ENCODE measurements at places on chromosomes 7 and 10. TPM values are rescaled to one million over a fixed set of nuclear protein-coding genes. Genes with fewer than 3 reads are reported as not detected.
A peak's percentile ranks its signal among the peaks of the same experiment; 100 is the strongest.

DNA sequence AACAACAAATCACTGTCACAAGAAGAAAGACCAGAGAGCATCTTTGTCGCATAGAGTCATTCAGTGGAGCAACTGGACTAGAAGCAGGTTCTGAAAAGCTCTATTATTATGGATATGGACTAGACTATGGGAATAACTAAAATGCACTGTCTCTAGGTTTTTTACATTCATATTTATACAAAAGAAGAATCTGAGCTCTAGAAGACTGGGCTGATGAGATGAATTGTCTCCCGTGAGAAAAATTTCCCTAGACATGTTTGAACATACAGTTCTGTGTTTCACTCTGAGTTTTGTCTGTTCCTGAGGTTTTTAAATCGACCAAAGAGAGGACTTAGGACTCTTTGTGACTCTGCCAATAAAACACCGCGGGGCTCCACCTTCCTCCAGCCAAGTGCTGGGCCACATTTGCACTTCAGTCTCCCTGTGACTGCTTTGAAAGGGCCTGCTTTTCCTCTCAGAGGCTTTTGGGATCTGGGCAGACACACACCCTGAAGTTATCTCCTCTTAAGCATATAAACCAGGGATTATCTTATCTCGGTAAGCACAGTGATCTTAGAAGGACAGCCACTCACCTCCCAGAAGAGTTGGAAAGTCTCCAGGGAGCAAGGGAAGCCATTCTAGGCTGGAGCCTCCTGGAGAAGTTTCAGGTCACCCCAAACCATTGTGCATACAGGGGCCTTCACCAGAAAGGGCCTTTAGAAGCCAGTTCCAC lies 101.0 kb upstream of the JCAD start:
- DNase-seq: no peak

DNA sequence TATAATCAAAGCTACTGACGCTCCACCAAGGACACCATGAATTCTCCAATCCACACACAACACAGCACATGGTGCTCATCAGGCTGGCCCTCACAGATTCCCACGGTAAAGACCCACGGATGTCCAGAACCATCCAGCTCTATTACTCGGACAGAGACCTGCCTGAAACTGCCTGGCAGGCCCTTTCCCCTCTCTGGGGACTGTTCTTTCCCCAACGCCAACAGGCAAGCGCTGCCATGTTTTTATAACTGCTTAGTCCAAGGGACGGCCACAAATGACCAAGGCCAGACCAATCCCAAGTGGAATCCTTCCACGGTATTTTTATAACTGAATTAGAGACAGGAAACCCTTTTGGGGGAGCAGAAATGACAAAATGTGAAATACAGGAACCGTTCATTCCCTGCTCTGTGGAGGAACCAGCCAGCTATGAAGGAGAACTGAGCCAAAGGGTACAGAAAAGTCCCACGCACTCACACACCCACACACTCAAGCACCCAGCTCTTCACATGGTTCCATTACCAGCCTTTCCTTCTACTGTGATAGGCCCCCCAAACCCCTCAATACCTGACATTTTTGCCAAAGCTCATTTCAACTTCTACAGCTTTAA lies 4.1 kb downstream of the PIP4K2A start:
- no peak for DNase-seq

GRCh38 chr10:67607472-67607871 lies 88.5 kb downstream of the CTNNA3 start:
- DNase-seq: peak; percentile 76

DNA sequence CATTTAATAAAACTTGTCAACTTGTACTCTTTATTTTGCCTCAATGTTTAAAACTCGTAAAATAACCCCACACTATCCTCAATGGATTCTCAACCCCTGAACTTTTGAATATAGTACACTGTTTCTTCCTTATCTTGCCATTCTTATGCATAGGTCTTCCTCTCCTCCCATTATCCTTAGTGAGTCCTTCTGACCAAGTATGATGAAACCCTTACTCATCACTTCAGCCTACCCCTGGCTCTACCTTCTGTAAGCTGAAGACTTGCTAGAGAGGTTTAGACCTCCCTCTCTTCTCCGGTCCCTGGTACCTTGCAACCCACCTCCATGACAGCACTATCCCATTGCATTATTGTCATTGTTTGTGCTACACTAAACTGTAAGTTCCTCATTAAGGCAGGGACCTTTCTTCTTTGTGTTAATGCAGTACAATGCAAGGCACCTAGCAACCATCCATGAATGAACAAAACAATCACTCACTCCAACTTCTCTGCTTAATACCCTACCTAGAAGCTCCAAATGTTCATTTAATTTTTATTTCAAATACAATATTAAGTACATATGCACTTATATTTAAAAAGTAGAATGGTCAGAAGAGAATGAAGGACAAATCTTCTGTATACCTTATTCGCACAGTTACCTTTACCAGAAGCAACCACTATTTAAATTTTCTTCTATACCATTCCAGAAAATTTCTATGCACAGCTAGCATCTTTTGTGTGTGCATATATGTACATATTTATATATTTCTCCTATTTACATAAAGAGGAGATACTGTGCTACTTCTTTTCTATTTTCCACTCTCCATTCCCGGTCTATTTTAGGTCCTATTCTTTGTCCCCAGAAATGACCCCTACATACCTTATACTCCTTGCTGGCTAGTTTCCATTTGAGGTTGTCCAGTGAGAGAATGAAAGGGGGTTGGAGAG lies 77.5 kb downstream of the SLC16A9 start:
- DNase-seq: no peak

The TACC2 gene
- total RNA-seq: 20.3 TPM

GRCh38 chr7:80412842-80413241 lies 99.0 kb downstream of the GNAT3 start:
- DNase-seq: no peak

The COL28A1 gene
- total RNA-seq: not detected

DNA sequence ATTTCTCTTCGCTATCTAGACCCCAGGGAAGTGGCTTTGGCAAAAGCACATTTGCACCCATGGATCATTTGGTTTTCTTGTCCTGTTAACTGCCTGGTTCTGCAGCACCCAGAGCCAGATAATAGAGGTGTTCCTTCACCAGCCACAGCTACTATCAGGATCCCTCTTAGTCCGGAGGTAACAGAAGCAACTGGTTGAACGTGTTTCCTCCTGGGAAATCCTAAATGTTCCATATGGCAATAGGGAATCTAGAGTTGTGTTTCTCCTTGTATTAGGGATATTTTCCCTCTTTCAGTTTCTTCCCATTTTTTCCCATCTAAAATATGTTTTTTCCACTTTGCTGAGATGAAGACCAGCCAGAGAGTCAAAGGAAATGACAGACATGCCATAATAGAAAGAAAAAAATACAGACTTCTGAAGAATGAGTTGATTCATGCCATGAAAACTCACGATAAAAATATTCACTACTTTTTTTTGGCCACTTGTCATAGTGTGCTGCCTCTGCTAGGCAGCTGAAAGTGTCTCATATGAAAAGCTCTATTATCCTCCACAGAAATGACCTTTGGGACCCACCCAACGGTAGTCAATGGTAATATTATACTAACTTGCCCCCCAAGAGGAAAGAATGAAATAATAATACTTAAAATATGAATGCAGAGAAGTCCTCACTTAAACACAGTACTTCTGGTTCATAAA lies 472.8 kb downstream of the KCNMA1 start:
- DNase-seq: peak; percentile 86

The CUZD1 gene
- 0.47 TPM for total RNA-seq

GRCh38 chr10:75418293-75418692 lies 13.1 kb upstream of the LRMDA start:
- no peak for DNase-seq

Data from HT1080 (cell line).